ENCODE measurements at places on chromosomes 4 and X. TPM values are rescaled to one million over a fixed set of nuclear protein-coding genes. Genes with fewer than 3 reads are reported as not detected.

GYPA gene
- total RNA-seq: not detected

SLITRK4 gene
- total RNA-seq: 0.74 TPM

VCX2 gene
- total RNA-seq: not detected

MAGEC1 gene
- total RNA-seq: not detected

ZNF157 gene
- 0.21 TPM for total RNA-seq

MAD2L1 gene
- 2.2 TPM for total RNA-seq

TSPAN7 gene
- 54.6 TPM for total RNA-seq

IL13RA2 gene
- total RNA-seq: 0.35 TPM

DNA sequence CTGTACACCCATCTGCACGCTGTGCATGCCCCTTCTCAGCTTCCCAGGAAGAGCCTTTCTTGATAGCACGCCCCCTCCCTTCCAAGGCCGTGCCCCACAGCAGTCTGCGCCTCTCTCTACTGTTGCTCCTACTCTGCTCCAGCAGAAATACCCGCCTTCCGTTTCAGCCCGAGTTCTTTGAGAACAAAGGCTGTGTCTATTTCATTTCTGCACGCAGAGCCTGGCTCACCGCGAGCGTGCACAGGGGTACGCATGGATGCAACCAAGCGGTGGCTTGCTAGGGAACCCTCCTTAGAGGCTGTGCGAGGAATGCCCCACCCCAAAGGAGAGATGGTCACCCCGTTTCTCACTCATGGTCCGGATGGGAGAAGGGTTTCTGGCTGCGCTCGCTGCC lies 485 bp downstream of the AADAT start:
- peaks cover 8% of the 10 kb centered on the region for H3K27me3 ChIP-seq
- H3K36me3 ChIP-seq: peaks cover 6% of the 10 kb centered on the region
- DNase-seq: peak; percentile 43
- peaks cover 12% of the 10 kb centered on the region for H3K4me1 ChIP-seq
- peak overlapping the region; percentile 65 for H3K4me3 ChIP-seq

- H3K27ac ChIP-seq: no peak overlapping the region
- no peaks in the 10 kb centered on the region for H3K4me1 ChIP-seq
- no peak for DNase-seq
- H3K27me3 ChIP-seq: no peaks in the 10 kb centered on the region
- H3K4me3 ChIP-seq: no peak overlapping the region
- H3K36me3 ChIP-seq: no peaks in the 10 kb centered on the region
Observed at GRCh38 chr4:15961781-15962510, 1.0 kb downstream of the FGFBP2 start.

- no peak overlapping the region for H3K27ac ChIP-seq
- peaks cover 7% of the 10 kb centered on the region for H3K4me1 ChIP-seq
- no peaks in the 10 kb centered on the region for H3K36me3 ChIP-seq
- peak overlapping the region; percentile 65 for H3K4me3 ChIP-seq
- no peak for DNase-seq
Observed at GRCh38 chrX:53319614-53320542, 38.5 kb upstream of the IQSEC2 start.

GRCh38 chr4:100189820-100190642 lies at the start of gene DDIT4L:
Gene DDIT4L, minus strand, starts transcription at chr4:100190468. Its CDS starts 485 bp downstream, at chr4:100189983.
- H3K4me3 ChIP-seq: peak within 1 kb of the TSS; percentile 68
- H3K27me3 ChIP-seq: peaks cover 5% of the 10 kb centered on the region
- H3K36me3 ChIP-seq: no peaks in the 10 kb centered on the region
- H3K4me1 ChIP-seq: peaks cover 5% of the 10 kb centered on the region
- no peak within 1 kb of the TSS for H3K27ac ChIP-seq

DNA sequence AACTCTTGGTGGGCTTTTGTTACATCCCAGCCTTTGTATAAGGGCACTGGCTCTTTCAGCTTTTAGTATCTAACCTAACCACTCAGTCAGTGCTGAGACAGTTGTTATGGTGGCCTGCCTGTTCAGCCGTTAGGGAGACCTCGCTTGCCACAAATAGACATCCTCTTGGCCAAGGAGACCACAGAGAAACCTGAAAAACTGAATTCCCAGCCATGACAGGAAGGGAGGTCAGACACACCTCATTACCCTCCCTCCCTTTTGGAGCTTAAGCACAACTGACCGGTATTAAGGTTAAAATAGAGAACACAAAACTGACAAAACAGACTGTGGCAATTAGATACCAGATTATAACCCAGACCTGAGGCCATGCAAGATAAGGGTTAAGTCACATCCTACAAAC lies 1639.3 kb downstream of the RPA4 start:
- H3K4me3 ChIP-seq: no peak overlapping the region
- no peaks in the 10 kb centered on the region for H3K27me3 ChIP-seq
- DNase-seq: no peak
- H3K27ac ChIP-seq: no peak overlapping the region
- no peaks in the 10 kb centered on the region for H3K36me3 ChIP-seq

GRCh38 chr4:186012071-186012470 lies 56.9 kb upstream of the TLR3 start:
- H3K27ac ChIP-seq: no peak overlapping the region
- no peak for DNase-seq
- H3K27me3 ChIP-seq: no peaks in the 10 kb centered on the region

GRCh38 chr4:182133033-182133432 lies 110.2 kb upstream of the TENM3 start:
- H3K4me1 ChIP-seq: no peaks in the 10 kb centered on the region
- no peak overlapping the region for H3K4me3 ChIP-seq
- no peak overlapping the region for H3K27ac ChIP-seq

GRCh38 chr4:1567519-1567807 lies 116.7 kb downstream of the FAM53A start:
- H3K27me3 ChIP-seq: peaks cover 47% of the 10 kb centered on the region
- no peaks in the 10 kb centered on the region for H3K36me3 ChIP-seq
- peak; percentile 38 for DNase-seq
- H3K4me1 ChIP-seq: no peaks in the 10 kb centered on the region
- H3K27ac ChIP-seq: no peak overlapping the region
- no peak overlapping the region for H3K4me3 ChIP-seq

- DNase-seq: peak; percentile 48
- no peaks in the 10 kb centered on the region for H3K36me3 ChIP-seq
- peaks cover 85% of the 10 kb centered on the region for H3K27me3 ChIP-seq
- peaks cover 35% of the 10 kb centered on the region for H3K4me1 ChIP-seq
- no peak within 1 kb of the TSS for H3K27ac ChIP-seq
- H3K4me3 ChIP-seq: peak within 1 kb of the TSS; percentile 46
Observed at GRCh38 chr4:153788413-153789276, at the start of gene SFRP2. Gene SFRP2, minus strand, starts transcription at chr4:153789083. Its CDS starts 248 bp downstream, at chr4:153788835.

GRCh38 chr4:30671926-30672448 lies 48.2 kb upstream of the PCDH7 start:
- no peak overlapping the region for H3K4me3 ChIP-seq
- no peaks in the 10 kb centered on the region for H3K27me3 ChIP-seq
- H3K4me1 ChIP-seq: no peaks in the 10 kb centered on the region
- DNase-seq: no peak
- H3K36me3 ChIP-seq: no peaks in the 10 kb centered on the region
- H3K27ac ChIP-seq: no peak overlapping the region

DNA sequence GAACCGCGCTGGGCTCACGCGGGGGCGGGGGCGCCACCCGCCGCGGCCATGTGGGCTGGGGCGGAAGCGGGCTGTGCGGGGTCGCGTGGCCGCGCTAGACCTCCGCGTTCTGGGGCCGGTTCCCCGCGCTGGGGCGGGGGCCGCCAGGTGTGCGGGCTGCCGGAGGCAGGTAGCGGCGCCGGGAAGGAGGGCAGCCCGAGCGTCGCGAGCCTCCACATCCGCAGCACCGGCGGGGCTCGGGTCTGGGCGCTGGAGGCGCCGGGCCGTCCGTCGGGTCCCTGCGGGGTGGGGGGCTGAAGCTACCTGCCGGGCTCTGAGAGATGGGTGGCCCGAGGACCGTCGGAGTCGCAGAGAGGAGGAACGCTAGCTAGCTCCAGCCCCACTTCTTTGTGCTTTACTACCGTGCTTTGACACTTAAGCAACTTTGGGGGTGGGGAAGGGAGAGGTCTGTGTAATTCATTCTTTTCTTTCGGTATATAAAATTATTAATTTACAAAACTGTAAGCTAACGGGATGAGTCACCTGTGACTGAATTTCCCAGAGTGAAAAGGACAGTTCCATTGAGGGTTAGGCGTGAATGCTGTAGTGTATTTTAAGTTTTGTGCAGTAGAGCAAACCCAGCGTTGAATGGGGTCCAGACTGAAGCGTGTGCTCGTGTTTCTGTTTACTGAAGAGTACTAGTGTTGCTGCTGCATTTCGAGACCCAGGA lies 689 bp downstream of the METAP1 start:
- DNase-seq: no peak
- peaks cover 7% of the 10 kb centered on the region for H3K4me1 ChIP-seq
- H3K27me3 ChIP-seq: no peaks in the 10 kb centered on the region
- no peaks in the 10 kb centered on the region for H3K36me3 ChIP-seq

GRCh38 chrX:1534301-1535168 lies 2.5 kb downstream of the P2RY8 start:
- peak overlapping the region; percentile 54 for H3K4me3 ChIP-seq
- H3K27ac ChIP-seq: no peak overlapping the region
- no peaks in the 10 kb centered on the region for H3K36me3 ChIP-seq
- no peaks in the 10 kb centered on the region for H3K4me1 ChIP-seq
- H3K27me3 ChIP-seq: peaks cover 4% of the 10 kb centered on the region
- DNase-seq: no peak

DNA sequence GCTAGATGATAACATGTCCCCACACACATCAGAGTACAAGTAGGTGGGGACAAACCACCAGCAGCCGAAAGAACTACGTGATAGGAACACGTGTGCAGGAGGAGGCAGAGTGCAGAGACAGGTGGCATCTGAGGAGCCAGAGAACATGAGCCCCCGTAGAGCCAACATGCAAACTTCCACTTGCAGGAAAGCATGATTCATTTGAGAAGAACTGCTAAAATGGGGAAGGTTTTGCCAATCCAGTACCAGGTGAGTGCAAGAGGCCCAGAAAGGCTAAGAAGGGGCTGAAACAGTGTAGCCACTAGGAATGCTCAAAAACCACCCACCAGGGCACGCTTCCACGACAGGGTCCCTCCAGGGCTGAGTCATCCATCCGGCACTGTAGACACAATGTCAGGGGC lies 149.8 kb upstream of the TENM3 start:
- no peak overlapping the region for H3K27ac ChIP-seq
- no peaks in the 10 kb centered on the region for H3K4me1 ChIP-seq
- DNase-seq: no peak

GRCh38 chr4:149555146-149555545 lies 260.5 kb downstream of the IQCM start:
- no peak for DNase-seq
- no peaks in the 10 kb centered on the region for H3K36me3 ChIP-seq
- no peak overlapping the region for H3K27ac ChIP-seq
- no peaks in the 10 kb centered on the region for H3K27me3 ChIP-seq

DNA sequence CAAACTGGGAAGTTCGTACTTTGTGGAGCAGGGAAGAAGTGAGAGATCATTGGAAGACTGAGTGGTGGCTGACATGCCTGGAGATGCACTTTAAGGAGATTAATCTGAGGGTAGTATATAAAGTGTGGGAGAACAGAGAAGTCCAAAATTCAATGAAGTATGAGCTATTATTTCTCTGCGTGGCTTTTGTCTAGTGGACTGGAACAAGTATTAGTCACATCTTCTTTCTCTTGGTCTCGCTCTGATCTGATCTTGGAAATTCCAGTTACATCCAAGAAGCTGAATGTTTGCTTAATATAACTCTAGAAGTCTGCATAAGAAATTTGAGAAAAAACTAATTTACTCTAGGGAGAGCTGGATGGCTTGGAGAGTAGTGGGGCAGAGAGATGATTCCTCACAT lies 64.8 kb upstream of the NR0B1 start:
- DNase-seq: no peak
- H3K4me3 ChIP-seq: no peak overlapping the region
- H3K4me1 ChIP-seq: no peaks in the 10 kb centered on the region
- no peaks in the 10 kb centered on the region for H3K36me3 ChIP-seq

- no peaks in the 10 kb centered on the region for H3K4me1 ChIP-seq
- no peak for DNase-seq
- H3K4me3 ChIP-seq: no peak overlapping the region
- no peaks in the 10 kb centered on the region for H3K36me3 ChIP-seq
- H3K27ac ChIP-seq: no peak overlapping the region
- H3K27me3 ChIP-seq: no peaks in the 10 kb centered on the region
Observed at GRCh38 chrX:153499876-153500275, 5.1 kb downstream of the BGN start.

DNA sequence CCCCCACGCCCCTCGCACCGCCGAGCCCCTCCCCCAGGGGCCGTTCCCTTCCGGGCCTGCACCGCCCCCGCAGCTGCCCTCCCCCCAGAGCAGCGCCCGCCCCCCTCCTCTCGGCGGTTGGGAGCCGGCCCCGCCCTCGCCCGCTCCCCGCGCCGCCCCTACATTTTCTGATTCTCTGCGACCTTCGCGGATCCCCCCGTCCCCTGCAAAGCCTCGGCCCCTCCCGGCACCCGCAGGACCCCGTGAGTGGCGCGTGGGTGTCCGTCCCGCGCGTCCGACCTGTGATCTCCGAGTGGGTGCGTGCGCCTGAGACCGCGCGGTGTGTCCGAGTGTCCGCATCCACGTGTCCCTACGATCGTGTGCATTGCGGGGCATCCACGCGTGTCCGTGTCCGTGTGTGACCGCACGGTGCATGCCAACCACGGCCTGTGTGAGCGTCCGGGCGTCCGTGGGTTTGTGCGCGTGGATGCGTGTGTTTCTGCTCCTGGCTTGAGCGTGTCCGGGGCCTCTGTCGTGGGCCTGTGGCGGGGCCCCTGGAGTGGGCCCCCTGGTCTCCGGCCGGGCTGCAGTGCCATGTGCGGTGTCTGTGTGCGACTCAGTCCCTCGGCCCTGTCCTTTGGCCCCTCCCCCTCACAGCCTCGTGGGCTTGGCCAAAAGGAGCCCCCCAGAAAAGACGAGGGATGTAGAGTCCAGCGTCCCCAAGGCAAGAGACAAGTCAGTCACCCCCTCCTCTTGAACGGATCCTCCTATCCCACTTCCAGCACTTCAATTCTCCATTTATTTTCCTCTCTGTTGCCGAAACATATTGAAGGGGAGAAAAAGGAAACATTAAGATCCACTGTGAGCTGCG lies 8.8 kb upstream of the NKX1-1 start:
- H3K27ac ChIP-seq: no peak overlapping the region
- peaks cover 75% of the 10 kb centered on the region for H3K27me3 ChIP-seq
- no peak overlapping the region for H3K4me3 ChIP-seq
- peak; percentile 32 for DNase-seq
- no peaks in the 10 kb centered on the region for H3K36me3 ChIP-seq

DNA sequence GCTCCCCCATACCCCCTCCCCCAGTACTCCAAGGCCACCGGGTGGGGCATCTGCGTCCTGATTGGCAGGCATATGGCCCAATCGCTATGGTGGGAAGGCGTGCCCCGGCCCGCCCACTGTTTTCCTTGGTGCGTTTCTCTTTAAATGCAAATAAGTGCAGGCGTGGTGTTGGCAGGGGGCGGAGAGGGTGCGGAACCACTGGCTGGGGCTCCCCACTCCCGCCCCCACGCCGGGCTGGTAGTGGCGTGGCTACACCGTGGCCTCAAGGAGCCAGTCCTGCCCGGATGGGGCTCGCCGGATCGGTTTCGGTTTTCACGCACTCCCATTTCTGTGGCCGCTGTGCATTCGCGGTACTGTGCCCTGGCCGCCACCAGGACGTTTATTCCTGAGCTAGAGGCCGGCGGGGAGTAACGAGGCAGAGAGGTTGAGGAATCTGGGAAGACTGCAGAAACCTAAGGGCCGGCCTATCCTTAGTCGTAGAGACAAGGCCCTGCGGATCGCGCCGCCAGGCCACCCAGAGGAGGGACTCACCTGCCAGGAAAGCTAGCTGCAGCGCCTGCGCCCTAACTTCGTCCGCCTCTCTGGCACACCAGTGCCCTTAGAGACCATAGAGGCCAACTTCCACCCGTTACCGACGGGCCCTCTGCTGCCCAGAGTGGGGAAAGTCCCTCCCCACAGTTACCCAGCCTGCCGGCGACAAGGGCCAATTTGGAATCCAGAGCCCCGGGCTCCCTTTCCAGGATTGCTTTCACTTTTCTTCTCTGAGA lies 410 bp upstream of the AMER1 start:
- H3K36me3 ChIP-seq: no peaks in the 10 kb centered on the region
- peak overlapping the region; percentile 91 for H3K27ac ChIP-seq
- peak overlapping the region; percentile 75 for H3K4me3 ChIP-seq
- H3K27me3 ChIP-seq: no peaks in the 10 kb centered on the region
- peaks cover 16% of the 10 kb centered on the region for H3K4me1 ChIP-seq
